ENCODE measurements at places on chromosomes 1 and 21. TPM values are rescaled to one million over a fixed set of nuclear protein-coding genes. Genes with fewer than 3 reads are reported as not detected.

GRCh38 chr1:177142010-177142409, 22.5 kb downstream of the ASTN1 start:
- DNase-seq: no peak

DNA sequence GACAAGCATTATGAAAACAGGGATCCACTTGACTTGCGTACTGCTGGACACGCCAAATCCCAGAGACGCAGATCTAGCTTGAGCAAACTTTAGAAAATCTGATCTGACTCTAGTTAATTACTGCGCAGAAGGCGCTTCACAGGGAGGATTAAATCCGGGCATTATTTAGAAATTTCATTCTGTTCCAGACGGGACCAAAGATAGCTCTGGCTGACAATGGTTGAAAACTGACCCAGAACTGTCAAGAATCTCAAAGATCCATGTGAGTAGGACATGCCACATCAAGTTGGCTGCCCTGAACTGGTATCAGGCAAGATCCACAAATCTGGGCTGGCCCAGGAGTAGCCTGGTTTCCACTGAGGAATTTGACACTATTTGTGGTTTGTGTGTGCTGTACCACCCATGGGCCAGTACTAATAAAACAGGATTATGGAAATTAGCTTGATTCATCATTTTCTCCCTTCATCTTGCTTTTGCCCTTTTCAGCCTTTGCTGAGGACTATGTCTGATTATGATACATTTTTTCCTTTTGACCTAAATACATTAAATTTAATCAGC, 171.0 kb downstream of the VAV3 start:
- DNase-seq: no peak

DNA sequence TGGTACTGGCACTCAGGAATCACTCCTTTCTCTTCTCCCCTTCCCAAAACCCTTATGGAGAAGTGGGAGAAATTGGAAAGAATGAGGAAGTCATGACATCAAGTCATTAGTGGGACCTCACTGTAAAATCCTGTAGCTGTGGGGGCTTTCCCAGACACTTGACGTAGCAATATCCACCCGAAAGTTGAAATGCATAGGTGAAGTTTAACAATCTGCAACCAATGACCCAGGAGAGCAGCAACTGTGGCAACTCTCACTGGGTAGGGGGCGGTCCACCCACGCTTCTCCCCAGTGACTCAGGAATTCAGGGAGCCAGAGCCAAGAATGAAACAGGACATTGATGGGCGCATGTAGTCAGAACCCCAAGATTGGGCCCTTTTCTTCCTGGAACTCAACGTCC, 27.0 kb downstream of the ABCA4 start:
- peak; percentile 47 for DNase-seq

GRCh38 chr1:176820391-176821031, 344.0 kb downstream of the ASTN1 start:
- no peak for DNase-seq

DNA sequence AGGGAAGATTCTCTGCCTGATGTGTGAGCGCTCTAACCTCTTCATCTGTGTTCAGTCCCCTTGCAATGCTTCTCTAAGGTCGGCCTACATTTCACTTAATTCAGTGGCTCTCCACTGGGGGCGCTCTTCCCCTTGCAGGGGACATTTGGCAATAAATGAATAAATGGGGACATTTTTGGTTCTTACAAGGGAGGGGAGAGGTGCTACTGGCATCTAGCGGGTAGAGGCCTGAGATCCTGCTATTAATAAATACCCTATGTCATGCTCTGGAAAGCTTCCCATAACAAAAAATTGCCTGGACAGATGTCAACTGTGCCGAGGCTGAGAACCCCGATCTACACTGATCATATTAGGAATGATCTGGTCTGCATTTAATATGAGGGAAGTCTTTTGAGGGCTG, 25.9 kb upstream of the DNAJC11 start:
- peak; percentile 44 for DNase-seq

- DNase-seq: peak; percentile 48
Observed at GRCh38 chr1:2247760-2248126, 19.6 kb downstream of the SKI start.

PLK3 gene
- 18.4 TPM for total RNA-seq

ACTL8 gene
- total RNA-seq: not detected

TRIM45 gene
- 7.3 TPM for total RNA-seq

KCNJ9 gene
- total RNA-seq: not detected

TFF3 gene
- 246 TPM for total RNA-seq
